CD4-positive, alpha-beta memory T cell (primary cell): ENCODE measurements at places on chromosomes 2 and 18. TPM values are rescaled to one million over a fixed set of nuclear protein-coding genes. Genes with fewer than 3 reads are reported as not detected.

DNA sequence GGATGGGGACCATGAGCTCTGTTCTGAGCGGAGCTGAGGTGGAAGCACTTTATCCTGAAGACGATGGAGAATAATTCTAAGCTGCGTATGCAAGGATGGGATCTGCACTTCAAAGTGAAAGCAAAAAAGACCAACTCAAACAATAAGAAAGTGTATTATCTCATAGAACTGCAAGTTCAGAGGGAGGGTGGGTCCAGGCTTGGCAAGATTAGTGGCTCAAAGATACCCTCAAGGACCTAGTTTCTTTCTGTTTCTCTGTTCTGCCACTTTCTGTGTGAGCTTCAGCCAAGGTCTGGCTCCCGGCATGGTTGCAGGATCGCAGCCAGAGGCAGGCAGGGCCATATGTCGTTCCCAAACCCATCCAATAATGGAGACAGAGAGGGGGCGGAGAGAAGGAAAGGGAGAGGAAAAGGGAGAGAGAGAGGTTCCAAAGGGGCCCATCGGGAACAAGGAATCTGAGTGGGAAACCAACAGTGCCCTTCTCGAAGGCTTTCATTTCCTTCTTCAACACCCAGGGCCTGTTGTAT, 169.2 kb upstream of the NCK2 start:
- no peak for DNase-seq
- no peak overlapping the region for H3K4me3 ChIP-seq
- no peak overlapping the region for H3K27ac ChIP-seq

Gene FMNL2
- 1.6 TPM for total RNA-seq

Gene ATP6V1B1
- not detected for total RNA-seq

Gene COX7A2L
- 77.2 TPM for total RNA-seq

Gene ATP9B
- total RNA-seq: 73.2 TPM
